Pancreas (tissue), 10 donors: ENCODE measurements at places on chromosomes 5 and 9. TPM values are rescaled to one million over a fixed set of nuclear protein-coding genes. Genes with fewer than 3 reads are reported as not detected.

The BSPRY gene
- 28.2 TPM for total RNA-seq

- no peak for DNase-seq
These were observed 23.4 kb downstream of the SPACA9 start for GRCh38 chr9:132901858-132902831.

The PIP5KL1 gene
- 1.1 TPM for total RNA-seq

The FOXD4L4 gene
- total RNA-seq: 0.14 TPM
